Renal cortical epithelial cell (primary cell): ENCODE measurements at places on chromosomes 1 and 21.
A peak's percentile ranks its signal among the peaks of the same experiment; 100 is the strongest.

DNA sequence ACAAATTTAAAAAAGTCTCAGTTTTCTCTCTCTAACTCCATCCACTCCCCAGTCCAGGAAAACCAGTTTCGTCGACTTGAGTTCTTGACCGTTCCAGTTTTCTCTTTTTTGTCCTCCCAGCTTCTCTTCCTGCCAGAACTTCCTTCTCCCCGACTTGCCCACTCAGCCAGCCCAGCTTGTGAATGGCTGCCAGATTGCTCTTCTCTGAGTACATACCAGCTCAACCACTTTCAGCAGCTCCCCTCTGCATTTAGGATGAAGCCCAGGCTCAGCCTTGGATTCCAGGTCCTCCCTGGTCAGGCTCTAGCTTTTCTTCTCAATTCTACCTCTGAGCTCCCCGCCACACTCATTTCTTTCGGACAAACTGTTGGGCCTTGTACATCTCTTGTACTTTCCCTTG, 1.4 kb downstream of the DIO1 start:
- no peak for DNase-seq

DNA sequence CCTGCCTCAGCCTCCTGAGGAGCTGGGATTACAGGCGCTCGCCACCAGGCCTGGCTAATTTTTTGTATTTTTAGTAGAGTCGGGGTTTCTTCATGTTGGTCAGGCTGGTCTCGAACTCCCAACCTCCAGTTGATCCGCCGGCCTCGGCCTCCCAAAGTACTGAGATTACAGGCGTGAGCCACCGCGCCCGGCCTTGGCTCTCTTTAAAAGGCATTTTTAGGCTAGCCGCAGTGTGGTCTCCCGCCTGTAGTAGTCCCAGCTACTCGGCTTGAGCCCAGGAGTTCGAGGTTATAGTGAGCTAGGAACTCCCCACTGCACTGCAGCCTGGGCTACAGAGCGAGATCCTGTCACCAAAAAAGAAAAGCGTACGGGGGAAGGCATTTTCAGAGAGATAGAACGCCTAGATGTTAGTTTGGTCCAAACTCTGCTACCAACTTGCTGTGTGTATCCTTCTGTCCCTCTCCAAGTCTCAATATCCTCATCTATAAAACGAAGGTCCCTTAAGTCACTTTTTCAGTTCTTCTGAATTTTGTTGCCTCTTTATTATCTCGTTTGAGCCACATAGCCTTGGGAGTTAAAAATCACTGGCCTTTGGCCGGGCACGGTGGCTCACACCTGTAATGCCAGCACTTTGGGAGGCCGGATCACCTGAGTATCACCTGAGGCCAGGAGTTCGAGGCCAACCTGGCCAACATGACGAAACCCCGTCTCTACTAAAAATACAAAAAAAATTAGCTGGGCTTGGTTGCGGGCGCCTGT, 734 bp downstream of the MED18 start:
- DNase-seq, result no peak

GRCh38 chr1:25503551-25504426, 39.6 kb upstream of the LDLRAP1 start:
- peak; percentile 47 for DNase-seq

DNA sequence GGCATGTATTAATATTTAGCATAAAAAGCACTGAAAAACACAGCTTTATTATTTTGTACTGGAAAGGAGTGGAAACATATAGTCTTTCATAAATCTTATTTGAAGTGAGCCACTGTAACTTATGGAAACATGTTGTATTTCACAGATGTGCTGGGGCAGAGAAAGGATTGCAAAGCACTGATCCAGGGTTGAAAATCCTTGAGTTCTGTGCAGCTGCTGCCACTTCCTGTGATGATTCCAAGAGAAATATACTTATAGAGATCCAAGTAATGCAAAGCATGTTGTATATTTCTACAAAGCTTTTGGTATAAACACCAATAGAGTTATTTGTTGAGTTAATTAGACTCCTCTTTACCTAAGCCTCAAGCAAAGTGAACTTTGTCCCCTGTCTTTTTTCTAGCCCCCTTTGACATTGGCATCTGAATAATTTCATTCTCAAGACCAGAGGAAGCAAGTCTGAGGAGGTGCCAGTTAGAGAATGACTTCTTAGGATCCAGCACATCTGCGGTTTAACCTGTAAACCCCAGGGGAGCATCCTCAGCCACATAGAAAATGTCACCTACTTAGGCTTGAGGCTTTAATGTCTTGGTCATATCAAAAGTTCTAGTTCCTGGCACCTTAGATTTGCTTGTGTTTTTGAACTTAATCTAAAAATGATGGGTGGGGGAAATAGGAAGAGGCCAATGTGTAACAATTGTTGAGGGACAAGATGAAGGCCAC, 173.3 kb downstream of the FASLG start:
- DNase-seq, result peak; percentile 18

GRCh38 chr1:206821493-206821892, 43.9 kb upstream of the IL20 start:
- DNase-seq, result no peak
